ENCODE measurements at places on chromosomes 4 and X. TPM values are rescaled to one million over a fixed set of nuclear protein-coding genes. Genes with fewer than 3 reads are reported as not detected.

The CCNG2 gene
- 60.9 TPM for total RNA-seq

The NXF2B gene
- total RNA-seq, result not detected

- DNase-seq, result no peak
Observed at GRCh38 chrX:1244164-1245076, 24.2 kb upstream of the CSF2RA start.

GRCh38 chr4:143288171-143288570, 48.5 kb upstream of the GAB1 start:
- DNase-seq, result no peak

GRCh38 chr4:75786938-75787337, 62.6 kb downstream of the USO1 start:
- no peak for DNase-seq

DNA sequence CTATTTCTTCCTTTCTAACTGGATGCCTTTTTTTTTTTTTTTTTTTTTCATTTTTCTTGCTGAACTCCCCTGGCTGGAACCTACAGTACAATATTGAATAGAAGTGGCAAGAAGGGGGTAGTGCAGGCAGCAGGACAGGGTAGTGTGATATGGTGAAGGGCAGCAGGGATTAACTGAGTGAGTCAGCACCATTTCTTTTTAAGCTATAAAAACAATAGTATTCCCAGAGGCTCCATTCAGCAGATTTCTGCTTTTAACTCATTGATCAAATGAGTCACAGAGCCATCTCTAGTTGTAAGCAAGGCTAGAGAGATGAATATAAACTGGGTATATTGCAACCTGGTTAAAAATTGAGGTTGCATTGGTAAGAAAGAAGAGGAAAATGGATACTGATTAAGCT, 53.6 kb upstream of the SETD7 start:
- DNase-seq, result no peak

- DNase-seq, result no peak
Observed at GRCh38 chr4:153082322-153083301, 121.6 kb upstream of the TRIM2 start.

DNA sequence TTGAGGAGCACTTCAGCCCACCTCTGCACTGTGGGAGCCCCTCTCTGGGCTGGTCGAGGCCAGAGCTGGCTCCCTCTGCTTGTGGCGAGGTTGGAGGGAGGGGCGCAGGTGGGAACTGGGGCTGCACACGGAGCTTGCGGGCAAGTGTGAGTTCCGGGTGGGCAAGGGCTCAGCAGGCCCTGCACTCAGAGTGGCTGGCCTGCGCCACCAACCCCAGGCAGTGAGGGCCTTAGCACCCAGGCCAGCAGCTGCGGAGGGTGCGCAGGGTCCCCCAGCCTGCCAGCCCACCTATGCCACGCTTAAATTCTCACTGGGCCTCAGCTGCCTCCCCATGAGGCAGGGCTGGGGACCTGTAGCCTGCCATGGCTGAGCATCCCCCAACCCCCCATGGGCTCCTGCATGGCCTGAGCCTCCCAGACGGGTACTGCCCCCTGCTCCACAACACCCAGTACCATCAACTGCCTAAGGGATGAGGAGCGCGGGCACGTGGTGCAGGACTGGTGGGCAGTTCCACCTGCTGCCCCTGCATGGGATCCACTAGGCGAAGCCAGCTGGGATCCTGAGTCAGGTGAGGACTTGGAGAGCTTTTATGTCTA, 110.9 kb downstream of the SLC39A8 start:
- DNase-seq, result no peak

- DNase-seq, result no peak
Observed at GRCh38 chrX:29315931-29316330, 728.7 kb downstream of the IL1RAPL1 start.

DNA sequence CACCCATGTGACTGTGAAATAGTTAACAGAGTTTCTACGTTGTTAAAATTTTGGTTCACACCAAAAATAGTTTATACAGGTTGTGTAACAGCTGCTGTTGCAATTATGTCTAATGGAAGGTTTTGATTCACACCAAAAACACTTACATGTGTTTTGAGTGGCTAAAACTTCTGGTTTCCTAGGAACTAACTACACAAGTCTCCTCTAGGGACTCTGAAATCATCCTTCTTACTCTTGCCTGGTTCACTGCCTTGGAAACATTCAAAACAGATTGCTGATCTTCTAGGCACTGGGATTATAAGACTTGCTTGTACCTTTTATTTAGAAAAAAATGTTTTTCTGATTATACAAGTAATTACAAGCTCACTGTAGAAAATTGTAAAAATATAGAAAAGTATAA, 14.9 kb upstream of the MORC4 start:
- no peak for DNase-seq

GRCh38 chrX:23766650-23767551, 16.1 kb upstream of the SAT1 start:
- DNase-seq, result no peak

GRCh38 chr4:40881851-40882250, 132.1 kb downstream of the NSUN7 start:
- no peak for DNase-seq

DNA sequence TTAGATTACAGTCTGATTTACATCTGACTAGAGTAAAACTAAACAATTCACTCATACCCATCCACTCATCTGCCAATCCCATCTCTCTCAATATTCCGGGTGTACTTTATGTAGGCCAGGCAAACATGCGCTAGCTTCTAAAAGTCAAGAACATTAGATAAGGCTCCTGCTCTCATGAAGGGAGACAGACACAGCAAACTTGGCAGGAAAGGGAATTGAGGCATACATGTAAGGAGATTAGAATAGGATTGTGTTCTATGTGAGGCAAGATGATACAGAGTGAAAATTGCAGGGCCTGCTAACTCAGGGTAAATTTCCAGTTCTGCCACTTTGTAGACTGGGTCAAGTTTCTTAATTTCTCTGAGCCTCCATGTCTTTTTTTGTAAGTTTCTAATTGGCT, 135.8 kb downstream of the CDS1 start:
- DNase-seq, result no peak

- DNase-seq, result no peak
Observed at GRCh38 chr4:40466789-40467188, 131.7 kb downstream of the CHRNA9 start.

- DNase-seq, result peak; percentile 50
Observed at GRCh38 chrX:42755815-42756214, 22.1 kb downstream of the PPP1R2C start.

DNA sequence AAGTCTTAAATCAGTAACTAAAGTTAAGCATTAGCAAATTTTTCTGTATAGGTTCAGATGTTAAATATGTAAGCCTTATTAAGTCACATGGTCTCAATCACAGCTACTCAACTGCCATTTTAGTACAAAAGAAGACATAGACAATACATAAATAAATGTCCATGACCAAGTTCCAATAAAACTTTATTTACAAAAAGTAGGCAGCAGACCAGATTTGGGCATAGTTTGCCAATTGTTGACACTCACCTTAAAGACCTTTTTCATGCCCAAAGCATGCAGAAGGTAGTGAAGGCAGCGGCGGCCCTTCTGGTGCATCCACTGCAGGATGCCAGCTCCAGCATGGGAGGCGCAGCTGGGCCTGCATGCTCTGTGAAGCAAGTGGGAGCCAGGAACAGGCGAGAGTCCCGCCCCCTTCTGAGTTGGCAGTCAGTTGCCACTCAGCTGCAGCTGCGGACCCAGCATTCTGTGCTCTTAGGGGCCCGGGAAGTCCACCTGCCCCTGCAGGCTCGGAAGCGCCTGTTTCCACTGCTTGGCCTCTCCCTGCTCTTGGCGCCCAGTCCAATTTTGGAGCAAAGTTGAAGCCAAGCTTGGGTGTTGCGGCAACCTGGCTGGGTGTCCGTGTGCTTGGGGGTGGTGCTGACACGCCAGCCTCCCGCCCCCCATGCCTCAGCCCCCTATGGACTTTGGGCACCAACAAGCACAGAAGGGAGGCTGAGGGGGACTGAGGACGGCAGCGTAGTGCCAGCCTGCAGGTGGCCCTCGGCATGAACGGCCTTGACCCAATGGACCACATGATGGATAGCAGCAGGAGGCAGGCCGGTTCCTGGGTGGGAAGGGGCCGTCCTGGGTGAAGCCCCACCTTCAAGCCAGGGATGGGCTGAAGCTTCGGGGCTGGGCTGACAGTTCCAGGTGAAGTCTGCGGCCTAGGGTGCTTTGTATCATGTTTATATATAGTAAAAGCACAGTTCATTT, 42.4 kb upstream of the PABPC4L start:
- no peak for DNase-seq

- DNase-seq, result no peak
Observed at GRCh38 chr4:152773339-152773738, 6.2 kb downstream of the TIGD4 start.
